ENCODE measurements at places on chromosomes 3 and 15. TPM values are rescaled to one million over a fixed set of nuclear protein-coding genes. Genes with fewer than 3 reads are reported as not detected.

RHOV gene
- 0.67 TPM for polyA plus RNA-seq

EFCAB12 gene
- 0.27 TPM for polyA plus RNA-seq

AMOTL2 gene
- polyA plus RNA-seq, result 9.2 TPM

TRIM71 gene
- polyA plus RNA-seq, result 0.01 TPM
